ENCODE measurements at places on chromosomes 11 and 22.

- DNase-seq, result no peak
These were observed 15.2 kb downstream of the PIM3 start for GRCh38 chr22:49975543-49976389.

DNA sequence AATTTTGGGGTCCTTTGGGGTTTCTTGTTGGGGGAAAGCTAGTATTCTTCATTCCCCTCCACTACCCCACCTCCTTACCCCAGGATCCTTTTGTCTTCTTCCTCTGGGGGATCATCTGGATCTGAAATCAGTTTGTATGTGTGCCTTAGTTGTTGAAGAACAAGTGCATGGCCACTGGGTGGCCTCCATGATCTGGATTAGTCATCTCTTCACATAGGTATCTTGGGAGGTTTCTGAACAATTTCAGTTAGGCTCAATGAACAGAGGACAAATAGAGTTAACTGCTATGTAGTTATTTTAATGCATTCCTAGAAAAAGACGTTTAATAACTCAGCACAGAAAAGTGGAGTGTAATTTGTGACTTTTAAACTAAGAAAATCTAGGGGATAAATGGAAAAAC is 7.1 kb upstream of the VWA5A start:
- DNase-seq, result peak; percentile 64

GRCh38 chr11:65425971-65426838 is 3.6 kb downstream of the NEAT1 start:
- DNase-seq, result peak; percentile 71

DNA sequence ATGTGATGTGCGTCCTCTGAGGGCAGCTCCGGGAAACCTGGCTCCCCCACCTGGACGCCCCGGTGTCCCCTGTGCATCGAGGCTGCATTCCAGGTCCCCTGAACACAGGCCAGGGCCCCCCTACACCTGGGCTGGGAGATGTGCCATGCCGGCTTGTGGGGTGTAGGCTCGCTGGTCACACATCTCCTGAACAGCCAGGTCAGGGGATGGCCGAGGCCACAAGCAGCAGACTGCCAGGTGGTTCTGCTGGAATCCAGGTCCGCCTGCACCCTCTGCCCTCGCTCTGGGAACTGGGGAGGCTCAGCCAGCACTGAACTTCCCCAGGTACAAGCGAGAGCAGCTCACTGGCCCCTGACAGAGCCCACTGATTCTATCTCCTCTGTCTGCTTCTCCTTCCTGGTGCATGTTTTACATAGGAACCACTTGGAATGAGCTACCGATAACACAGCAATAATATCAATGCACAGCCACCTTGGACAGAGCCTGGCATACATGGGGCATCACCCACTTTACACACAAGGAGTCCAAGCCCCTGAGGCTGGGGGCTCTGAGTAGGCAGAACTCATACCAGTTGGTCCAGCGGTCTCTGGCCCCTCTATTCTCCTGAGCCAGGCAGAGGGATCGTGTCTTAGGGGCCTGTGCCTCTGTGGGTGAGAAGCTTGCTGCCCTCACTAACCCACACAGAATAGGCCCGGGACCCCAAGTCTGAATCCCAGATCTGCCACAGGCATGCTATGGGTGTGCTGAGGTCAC is 46.8 kb downstream of the TBX1 start:
- DNase-seq, result no peak

DNA sequence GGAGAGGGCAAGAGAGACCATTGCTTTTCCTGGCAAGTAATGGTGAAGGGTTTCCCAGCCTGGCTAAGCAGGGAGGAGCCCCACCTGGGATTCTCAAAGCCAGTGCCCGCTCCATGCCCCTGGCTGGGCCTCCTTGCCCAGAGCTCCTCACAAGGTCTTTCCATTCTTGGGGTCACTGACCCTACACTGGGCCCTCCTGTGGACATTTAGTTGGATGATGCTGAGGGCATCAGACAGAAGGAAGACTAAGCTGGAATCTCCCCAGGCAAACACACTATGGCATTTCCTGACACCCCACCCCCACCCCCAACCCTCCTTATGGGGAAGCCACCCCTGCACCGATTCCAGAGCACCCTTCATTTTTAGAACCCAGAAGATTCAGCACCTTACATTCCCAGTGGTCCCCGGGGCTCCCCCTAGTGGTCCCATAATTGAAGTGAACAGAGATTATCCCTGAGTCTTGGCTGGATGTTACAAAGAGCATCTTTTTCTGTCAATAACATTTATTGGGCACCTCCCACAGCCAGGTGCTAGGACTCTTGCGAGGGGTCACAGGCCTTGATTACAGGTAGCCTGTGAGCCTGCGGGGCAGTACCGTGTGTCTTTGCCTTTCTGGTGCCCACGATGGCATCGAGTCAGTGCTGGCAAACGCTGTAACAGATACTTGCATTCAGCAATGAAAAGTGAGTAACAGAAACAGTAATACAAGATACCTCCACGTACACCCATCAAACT is 548.5 kb downstream of the BUD13 start:
- peak; percentile 62 for DNase-seq

DNA sequence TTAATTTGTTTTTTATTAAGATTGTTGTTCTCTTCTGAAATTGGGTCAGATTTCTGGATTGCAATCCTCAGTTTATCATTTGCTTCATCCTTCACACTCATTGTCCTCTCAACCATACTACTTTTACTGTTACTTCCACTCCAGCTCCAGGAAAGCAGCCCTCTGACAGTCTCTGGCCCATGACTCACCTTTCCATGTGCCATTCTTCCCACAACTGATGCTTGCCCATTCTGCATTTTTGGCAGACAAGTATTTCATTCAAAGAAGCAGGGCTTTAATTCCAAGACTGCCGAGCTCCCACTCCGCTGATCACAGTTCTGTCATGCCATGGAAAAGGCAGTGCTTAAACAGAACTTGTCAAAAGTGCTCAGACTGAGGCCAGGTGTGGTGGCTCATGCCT is 139.2 kb downstream of the WNT11 start:
- DNase-seq, result peak; percentile 18

DNA sequence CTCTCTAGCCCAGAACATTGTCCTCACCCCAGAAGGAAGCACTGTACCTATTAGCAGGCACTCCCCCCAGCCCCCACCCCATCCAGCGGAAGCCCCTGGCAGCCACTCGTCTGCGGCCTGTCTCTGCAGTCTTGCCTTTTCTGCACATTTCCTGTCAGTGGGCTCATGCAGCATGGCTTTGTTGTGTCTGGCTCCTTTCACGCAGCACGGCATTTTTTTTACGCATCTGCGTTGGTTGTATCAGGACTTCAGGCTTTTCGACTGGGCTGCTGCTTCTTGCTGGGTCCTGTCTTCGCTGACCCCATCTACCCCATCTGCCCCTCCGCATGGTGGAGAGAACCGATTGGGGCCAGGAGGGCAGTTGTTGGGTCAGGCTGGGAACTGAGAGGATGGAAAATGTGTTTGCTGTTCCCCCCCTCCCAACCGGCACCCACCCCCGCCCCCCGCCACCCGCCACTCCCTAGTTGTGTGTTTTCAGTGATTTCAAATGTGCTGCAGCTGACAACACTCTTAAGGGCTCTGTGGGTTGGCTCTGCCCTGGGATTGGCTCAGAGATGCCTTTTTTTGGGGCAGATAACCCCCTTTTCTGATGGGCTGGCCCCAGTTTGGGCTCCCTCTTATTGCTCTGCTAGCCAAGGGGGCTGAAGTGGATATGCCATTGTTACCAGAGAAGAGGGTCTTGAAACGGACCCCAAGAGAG is 110.0 kb downstream of the KIAA1671 start:
- DNase-seq, result peak; percentile 41

GRCh38 chr22:48554893-48555572 is 1272.6 kb downstream of the BRD1 start:
- no peak for DNase-seq

DNA sequence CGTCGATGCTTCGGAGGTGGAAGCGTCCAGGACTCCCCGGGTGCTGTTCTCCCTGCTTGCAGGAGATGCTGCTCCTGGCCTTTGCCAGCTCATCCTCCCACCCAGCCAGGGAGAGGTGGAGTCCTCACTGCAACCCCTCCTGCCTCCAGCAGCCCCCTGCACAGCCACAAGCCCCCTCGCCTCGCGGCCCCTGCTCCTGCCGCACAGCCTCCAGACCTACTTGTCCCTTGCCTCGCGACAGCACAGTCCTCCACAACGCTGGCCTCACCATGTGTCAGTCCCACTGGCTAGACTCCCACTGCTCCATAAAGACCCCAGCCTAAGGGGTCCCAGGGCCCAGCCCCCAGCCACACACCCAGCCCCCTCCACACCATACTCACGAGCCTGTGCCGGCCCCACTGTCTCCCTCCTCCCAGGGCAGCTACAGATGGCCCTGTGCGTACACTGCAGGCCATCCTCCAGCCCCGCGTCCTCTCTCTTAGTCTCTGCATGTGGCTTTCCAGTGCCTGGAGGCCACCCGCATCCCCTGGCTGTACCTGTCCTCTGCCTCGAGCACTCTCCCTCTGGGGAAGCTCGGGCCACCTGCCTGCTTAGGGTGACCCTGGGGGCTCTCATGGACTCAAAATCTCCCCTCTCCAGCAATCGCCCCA is 91.5 kb downstream of the CELSR1 start:
- no peak for DNase-seq

DNA sequence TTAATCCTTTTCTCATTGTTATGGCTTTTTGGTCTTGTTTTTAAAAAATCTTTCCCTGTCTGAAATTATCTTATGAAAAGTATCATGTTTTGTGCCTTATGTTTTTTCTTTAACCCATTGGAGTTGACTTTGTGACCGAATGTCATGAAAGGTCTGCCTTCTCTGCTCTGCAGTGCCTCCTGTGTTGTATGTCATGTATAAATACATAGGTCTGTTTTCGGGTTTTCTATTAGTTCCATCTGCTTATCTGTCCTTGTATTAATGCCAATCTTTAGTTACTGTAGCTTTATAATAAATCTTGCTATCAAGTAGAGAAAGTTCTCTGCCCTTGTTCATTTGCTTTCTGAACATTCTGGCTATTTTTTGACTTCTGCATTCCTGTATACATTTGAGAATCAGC is 73.0 kb downstream of the ZBTB44 start:
- DNase-seq, result no peak

GRCh38 chr11:125141686-125142535 is 22.6 kb upstream of the PKNOX2 start:
- peak; percentile 61 for DNase-seq

- no peak for DNase-seq
These were observed 10.3 kb upstream of the FADD start for GRCh38 chr11:70192666-70193410.

DNA sequence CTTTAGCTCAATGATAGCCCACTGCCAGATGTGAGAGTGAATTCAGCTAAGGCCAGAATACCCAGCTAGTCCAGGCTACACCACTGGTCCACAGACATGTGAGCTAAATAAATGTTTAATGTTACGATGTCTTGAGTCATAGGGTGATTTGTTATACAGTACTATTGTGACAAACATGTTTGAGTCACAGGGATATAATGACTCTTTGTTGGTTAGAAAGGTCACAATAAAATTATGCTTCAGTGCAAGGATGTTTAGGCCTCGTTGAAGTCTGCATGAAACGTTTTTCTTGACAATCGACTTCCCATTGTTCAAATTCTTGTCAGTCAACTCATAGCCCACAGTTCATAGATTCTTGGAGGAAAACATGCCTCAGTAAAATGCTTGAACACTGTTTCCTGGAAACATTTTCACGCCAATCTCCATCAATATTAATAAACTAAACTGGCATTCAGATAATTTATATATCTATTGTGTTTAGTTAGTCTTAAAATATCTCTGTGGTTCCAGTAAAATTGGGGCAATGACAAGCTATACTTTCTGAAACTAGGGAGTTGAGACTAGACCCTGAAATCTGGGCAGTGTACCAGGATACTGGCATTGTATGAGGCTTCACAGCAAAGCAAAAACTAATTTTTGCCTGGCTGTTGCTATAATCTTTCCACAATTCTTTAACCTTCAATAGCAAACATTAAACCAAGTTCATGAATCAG is 650.8 kb upstream of the KIRREL3 start:
- DNase-seq, result peak; percentile 22

- no peak for DNase-seq
These were observed 82.4 kb upstream of the VPREB1 start for GRCh38 chr22:22161924-22162851.

DNA sequence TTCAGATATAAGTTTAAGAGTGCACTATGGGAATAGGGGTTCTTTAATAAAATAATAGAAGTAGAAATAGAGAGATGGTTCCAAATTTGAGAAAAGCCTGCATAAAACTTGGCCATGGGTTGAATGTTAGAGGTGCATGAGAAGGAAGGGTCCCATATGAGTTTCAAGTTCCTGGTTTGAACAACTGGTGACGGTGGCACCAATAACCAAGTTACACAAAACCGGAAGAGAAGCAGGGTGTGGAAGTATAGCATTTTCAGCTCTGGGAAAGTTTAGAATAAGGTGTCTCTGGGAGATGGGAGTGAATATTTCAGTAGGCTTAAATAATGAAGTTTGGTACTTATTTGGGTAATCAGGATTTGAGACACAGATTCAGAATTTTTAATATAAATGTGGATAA is 2.4 kb downstream of the CASP1 start:
- no peak for DNase-seq

DNA sequence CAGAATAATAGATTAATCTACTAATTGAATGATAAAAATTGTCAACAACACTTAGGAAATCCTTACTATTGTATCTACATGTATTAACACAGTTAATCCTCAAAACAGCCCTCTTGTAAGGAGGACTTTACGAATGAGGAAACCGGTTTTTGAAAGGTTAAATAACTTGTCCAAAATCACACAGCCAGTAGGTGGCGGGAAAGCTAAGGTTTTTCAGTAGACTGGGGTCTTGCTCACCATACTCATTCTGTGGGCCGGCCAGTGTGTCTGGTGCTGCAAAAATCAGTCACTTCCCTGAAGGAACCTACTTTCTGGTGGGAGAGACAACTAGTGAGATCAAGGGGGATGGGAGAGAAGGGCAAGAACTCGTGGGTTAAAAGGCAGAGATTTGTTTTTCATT is 3.8 kb downstream of the DCPS start:
- peak; percentile 71 for DNase-seq

DNA sequence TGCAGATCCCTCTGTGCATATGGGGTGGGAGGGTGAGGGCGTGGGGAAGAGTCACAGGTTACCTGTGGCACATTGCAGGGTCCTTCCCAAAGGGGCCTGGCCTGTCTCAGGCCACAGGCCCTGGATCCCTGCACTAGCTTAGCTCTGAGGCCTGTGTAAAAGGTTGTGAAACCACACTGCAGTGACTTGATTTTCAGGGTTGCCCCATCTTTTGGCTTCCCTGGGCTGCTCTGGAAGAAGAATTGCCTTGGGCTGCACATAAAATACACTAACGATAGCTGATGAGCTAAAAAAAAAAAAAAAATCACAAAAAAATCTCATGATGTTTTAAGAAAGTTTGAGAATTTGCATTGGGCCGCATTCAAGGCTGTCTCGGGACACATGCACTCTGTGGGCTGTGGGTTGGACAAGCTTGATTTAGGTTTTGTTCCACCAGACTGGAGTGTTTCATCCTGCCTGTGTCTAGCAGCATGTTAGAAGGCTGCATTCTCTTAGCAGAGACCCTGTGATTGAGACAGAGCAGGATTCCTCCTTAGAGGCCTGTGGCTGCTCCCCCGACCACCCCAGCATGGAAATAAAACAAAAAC is 35.9 kb upstream of the TREH start:
- DNase-seq, result no peak

DNA sequence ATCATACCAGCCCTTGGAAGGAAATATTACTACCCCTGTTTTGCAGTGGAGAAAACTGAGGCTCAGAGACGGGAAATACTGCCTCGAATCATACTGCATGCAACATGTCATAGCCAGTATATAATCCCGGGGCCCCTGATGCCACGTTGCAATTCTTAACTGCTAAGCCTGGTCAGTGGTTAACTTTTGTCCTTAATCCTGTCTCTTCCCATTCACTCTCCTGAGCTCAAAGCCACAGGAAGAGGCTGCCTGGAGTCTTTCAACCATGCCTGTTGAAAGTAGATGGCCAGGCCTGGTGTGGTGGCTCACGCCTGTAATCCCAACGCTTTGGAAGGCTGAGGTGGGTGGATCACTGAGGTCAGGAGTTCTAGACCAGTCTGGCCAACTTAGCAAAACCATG is 166.6 kb downstream of the MIAT start:
- DNase-seq, result no peak
